ENCODE measurements at places on chromosomes 5 and 9.

DNA sequence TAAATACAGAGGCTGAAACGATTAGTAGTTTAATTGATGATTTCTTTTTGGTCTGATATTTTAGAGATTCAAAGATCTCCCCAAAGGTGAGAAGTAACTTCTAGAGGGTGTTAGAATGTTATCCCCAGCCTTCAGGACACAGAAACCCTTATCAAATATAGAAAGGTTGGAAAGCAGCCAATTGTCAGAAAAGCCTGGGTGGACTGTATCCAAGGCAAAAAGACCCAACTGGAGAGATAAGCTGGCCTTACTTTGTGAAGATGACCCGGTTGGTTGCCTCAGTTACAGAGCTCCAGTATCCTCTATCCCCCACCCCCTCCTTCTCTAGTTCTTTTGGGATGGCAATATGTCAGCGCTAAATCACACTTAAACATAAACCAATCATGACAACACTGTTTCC, 75.7 kb downstream of the GCNT4 start:
- DNase-seq: no peak

DNA sequence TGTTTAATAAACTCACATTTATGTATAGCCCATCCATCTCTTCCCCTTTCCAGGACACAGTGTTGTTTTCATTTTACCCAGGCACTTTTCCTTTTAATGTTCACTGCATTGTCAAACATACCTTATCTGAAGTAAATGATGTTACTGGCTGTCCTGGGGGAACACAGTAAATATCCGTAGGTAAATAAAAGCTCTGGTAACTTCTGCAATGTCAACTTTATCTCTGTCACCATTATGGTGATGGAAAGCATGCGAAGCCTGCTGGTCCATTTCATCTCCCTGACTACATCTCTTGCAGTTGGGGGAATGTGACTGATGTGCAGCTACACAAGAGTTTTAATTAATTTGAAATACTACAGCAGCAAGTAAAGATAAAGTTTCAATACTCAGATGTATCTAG, 1162.1 kb upstream of the SEMA6A start:
- DNase-seq: no peak

DNA sequence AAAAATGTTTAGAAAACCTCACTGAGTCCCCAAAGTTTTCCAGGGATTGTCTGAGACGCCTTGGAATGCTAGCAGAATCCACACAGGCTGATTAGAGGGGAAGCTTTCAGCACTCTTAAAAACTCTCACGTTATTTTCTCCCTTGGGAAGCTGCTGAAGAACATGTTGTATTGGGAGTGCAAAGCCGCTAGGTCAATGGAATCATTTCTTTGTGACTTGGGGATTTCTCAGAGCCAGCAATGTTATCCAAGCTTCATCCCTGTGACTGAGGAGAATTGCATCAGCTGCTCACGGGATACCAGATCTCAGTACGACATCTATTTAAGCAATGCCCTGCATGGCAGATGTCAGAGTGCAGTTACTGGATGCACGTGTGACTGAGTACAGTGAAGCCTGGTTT, 426.4 kb upstream of the MPDZ start:
- DNase-seq: no peak

GRCh38 chr5:166713295-166713694, 1578.2 kb upstream of the WWC1 start:
- DNase-seq: no peak

GRCh38 chr9:74610523-74611061, 113.5 kb downstream of the RORB start:
- no peak for DNase-seq

- DNase-seq: no peak
These were observed 193.3 kb downstream of the LURAP1L start for GRCh38 chr9:12968093-12968492.
